ENCODE measurements at places on chromosomes 3 and 15.

GRCh38 chr15:92061511-92062195 lies 208.1 kb downstream of the SLCO3A1 start:
- no peak for DNase-seq

- no peak for DNase-seq
Observed at GRCh38 chr15:41492597-41493204, 973 bp upstream of the ITPKA start.

- no peak for DNase-seq
Observed at GRCh38 chr15:58282060-58282708, 144.0 kb downstream of the AQP9 start.

DNA sequence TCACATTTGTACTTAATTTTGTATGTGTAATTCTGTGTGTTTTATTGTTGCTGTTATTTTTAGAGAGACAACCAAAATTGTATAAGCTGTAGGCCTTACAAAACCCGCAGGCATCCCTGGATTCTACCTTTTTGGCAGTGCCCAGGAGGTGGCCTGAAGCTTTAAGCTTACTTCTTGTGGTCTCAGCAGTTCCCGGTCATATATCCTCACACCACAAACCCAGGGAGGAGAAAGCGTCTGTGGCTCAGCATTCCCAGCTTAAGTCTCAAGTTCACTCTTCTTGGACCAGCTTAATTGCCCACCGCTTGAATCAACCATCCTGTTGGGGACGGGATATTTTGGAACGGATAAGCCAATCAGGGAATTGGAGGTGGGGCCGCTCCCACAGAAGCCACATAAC lies 36.7 kb downstream of the C2CD4A start:
- no peak for DNase-seq

DNA sequence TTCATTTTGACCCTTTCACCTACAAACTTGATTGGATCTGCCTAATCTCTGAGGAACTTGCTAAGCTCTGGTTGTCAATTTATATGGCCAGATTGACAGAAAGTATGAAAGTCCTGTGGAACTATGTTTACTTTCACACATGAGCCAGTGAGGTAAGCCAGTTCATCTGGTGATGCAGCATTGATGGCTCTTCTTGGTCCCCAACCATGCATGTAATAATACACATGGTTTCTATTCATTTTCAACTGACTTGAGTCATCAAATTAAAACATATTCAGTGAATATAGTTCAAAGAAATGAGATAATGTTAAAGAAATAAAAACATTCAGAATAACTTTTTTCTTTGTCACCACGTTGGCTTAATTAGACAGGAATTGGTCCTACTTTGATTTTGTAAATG lies 336.1 kb upstream of the THBS1 start:
- no peak for DNase-seq

GRCh38 chr15:77026501-77027110 lies 31.7 kb downstream of the PSTPIP1 start:
- no peak for DNase-seq

DNA sequence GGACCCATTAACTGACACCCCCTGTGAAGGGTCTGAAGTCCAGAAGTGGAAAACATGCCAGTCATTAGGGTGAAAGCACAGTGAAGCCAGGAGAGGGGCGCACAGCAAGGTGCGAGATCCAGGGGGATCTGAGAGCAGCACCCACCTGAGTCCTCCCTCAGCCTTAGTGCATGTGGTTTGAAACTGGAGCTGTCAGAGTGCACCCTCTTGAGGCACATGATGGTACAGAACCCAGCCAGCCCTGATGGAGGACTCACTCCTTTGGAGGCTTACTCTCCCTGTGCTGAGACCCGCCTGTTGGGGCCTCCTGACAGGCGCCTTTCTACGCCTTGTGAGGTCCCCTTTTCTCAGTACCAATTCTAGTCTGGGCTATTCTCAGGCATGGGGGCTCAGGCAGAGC lies 77.8 kb downstream of the IL20RB start:
- peak; percentile 35 for DNase-seq

- DNase-seq: no peak
Observed at GRCh38 chr3:54123776-54124196, 1.4 kb downstream of the CACNA2D3 start.

- no peak for DNase-seq
Observed at GRCh38 chr3:139974809-139975425, 39.9 kb downstream of the CLSTN2 start.

DNA sequence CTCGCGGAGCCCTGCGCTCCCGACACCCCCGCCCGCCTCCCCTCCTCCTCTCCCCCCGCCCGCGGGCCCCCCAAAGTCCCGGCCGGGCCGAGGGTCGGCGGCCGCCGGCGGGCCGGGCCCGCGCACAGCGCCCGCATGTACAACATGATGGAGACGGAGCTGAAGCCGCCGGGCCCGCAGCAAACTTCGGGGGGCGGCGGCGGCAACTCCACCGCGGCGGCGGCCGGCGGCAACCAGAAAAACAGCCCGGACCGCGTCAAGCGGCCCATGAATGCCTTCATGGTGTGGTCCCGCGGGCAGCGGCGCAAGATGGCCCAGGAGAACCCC lies 464 bp downstream of the SOX2 start:
- DNase-seq: no peak

DNA sequence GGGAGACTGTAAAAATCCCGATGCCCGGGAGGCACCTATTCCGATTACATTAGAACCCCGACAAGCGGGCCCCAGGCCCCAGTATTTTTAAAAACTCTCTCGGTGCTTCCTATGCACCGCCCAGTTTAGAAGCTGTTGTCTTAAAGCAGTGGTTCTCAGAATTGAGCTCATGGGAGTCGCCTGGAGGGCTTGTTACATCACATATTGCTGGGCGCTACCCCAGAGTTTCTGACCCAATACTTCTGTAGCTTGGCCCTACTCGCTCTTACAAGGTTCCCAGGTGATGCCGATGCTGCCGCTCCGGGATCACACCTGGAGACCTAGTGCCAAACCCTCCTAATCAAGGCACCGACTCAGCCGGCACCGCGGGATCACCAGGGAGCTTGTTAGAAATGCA lies 35.2 kb downstream of the CPN2 start:
- no peak for DNase-seq

- no peak for DNase-seq
Observed at GRCh38 chr3:51708216-51708845, 1.5 kb downstream of the GRM2 start.

DNA sequence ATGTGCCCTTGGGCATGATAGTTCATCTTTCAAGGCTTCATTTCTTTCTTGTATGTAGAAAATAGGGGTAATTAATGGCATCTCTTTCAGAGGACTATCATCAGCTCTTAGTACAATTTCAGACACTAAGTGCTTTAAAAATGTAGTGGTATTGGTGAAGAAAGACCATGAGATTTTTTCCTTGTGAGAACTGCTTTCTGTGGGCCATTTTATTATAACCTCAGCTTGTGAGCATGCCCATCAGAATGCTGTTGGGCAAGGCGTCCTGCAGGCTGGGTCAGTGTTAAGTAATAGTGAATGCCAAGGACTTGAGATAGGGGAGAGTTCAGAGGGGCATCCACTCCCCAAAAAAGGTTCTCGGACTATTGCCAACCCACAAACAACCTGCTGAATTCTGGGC lies 187.9 kb downstream of the GHSR start:
- no peak for DNase-seq

GRCh38 chr15:89801471-89802195 lies 13.0 kb downstream of the ANPEP start:
- DNase-seq: no peak

DNA sequence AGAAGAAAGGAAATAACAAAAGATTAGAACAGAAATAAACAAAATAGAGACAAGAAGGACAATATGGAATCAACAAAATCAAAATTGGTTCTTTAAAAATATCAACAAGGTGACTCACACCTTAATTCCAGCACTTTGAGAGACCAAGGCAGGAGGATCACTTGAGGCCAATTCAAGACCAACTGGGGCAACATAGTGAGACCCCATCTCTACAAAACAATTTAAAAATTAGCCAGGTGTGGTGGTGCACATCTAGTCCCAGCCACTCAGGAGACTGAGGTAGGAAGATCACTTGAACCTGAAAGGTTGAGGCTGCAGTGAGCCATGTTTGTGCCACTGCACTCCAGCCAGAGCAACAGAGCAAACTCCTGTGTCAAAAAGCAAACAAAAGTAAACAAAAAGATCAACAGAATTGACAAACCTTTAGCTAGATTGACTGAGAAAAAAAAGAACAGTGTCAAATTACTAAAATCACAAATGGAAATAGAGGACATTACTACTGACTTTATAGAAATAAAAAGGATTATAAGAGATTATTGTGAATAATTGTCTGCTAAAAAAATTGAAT lies 190.7 kb upstream of the CGNL1 start:
- DNase-seq: no peak

GRCh38 chr3:126948980-126949535 lies 33.9 kb upstream of the PLXNA1 start:
- no peak for DNase-seq

DNA sequence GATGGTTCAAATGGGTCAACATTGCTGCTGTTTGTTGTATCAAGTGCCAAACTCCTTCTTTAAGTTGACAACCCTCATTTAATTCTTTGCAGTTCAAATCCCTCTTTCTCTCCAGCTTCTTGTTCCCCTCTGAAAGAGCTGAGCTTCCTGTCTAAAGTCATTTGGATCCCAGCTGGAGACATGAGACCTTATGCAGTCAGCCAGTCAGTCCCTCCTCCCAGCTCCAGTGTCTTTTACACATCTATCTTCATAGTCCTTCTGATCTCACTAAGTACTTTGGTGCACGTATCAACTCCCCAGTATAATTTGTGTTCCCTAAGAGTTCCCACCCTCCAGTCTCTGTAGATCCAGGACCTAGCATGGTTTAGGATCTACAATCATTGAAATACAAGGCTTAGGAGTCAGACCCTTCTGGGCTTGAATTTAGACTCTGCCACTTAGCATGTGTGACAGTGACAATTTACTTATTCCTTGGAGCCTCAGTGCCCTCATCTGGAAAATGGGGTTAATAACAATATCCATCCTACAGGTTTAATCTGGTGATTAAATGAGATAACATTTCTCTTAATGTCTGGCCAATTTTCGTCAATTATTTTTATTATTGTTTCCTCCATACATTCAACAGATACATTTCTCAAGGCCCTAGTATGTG lies 102.8 kb upstream of the SEMA6D start:
- no peak for DNase-seq

DNA sequence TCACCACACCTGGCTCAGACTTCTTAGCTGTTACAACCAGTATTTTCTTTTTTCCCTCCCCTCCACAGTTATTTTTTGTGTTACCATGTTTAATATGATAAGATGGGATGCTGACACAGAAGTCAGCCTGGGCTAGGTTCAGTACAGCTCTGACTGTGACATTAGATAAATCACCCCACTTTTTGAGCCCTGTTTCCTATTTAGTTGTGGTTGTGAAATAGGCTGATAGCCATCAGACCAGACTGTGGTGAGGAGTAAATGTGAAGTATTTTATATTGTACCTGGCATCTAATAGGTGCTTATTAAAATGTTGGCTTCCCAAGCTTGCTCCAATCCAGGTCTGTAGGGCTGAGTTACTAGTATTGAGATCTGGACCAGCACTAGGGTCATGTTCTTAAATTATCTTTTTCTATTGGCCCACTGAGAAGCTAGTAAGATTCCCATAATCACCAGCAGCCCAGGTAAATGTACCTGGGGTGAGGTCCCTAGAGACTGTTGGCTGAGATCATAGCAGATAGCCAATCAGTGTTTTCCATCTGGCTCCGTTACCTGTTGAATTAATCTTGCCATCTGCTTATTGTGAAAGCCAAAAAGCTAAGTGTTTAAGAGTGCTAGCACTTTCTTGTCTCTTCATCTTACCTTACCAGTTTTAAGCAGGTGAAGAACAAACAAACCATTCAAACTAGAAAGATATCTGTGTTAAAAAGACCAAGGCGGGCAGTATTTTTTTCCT lies 61.0 kb downstream of the CCK start:
- DNase-seq: no peak

DNA sequence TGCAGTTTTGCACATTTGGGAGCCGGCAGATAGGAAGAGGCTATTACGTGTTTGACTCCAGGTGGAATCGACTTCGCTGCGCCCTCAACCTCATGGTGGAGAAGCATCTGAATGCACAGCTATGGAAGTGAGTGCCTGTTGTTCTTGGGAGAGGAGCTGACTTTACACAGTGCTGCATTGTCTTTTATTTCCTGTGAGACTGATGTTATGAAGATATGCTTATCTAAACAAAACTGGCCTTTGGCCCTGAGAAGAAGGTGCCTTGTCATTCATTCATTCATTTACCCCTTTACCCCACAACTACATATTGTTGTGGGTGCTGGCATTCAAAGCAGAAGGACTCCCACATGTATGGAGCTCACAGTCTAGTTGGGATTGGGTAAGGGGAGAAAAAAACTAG lies 32.6 kb downstream of the PSMD6 start:
- no peak for DNase-seq

- no peak for DNase-seq
Observed at GRCh38 chr3:35263477-35263876, 375.8 kb upstream of the ARPP21 start.

DNA sequence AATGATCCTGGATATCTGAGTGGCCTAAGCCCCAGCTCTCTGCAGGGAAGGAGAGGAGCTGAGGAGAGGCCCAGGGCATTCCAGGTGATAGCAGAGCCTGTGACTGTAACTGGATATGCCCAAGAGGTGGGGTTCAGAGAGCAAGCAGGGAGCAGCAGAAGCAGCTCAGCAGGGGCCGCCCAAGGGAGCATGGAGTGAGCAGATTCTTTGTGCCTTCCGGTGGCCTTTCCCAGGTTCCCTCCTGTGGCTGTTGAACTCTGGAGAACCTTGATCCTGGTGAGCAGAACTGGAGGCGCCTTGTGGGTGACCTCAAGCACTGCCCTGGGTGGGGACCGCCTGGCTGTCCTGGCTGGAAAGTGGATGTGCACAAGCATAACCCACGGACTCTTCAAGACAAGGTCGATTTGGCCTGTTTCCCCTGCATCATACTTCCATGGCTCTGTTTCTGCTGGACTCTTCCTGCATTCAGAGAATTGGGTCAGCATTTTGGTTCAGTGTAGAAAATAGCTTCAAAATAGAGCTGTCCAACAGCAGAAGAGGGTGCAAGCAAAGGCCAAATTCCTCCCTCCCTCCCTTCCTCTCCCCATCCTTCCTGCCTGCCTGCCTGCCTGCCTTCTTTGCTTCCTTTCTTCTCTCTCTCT lies 76.1 kb downstream of the ARNT2 start:
- no peak for DNase-seq

- no peak for DNase-seq
Observed at GRCh38 chr3:122825460-122825859, 30.6 kb downstream of the SLC49A4 start.

DNA sequence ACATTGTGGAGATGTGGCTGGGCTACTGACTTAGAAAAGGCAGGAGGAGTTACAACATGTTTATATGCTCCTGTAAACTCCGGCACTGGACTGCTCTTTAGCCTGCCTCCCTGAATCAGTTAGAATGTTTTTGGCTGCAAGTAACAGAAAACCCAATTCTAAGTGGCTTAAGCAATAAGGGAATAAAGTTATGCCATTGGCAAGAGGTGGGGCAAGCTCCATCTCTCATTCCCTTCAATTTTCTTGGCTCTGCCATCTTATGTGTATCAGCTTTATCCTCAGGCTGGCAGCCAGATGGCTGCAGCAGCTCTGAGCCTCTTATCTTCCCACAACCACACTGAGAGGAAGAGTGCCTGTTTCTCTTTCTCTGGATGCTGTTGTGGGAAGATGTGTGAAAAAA lies 22.4 kb upstream of the MEIS2 start:
- DNase-seq: no peak

GRCh38 chr3:197882586-197882985 lies 67.4 kb upstream of the RPL35A start:
- DNase-seq: no peak

- no peak for DNase-seq
Observed at GRCh38 chr15:32870240-32871033, 152.6 kb downstream of the GREM1 start.

Data from iPS DF 19.7 (cell line).